GM03348 (cell line): ENCODE measurements at places on chromosomes 7 and 10.

DNA sequence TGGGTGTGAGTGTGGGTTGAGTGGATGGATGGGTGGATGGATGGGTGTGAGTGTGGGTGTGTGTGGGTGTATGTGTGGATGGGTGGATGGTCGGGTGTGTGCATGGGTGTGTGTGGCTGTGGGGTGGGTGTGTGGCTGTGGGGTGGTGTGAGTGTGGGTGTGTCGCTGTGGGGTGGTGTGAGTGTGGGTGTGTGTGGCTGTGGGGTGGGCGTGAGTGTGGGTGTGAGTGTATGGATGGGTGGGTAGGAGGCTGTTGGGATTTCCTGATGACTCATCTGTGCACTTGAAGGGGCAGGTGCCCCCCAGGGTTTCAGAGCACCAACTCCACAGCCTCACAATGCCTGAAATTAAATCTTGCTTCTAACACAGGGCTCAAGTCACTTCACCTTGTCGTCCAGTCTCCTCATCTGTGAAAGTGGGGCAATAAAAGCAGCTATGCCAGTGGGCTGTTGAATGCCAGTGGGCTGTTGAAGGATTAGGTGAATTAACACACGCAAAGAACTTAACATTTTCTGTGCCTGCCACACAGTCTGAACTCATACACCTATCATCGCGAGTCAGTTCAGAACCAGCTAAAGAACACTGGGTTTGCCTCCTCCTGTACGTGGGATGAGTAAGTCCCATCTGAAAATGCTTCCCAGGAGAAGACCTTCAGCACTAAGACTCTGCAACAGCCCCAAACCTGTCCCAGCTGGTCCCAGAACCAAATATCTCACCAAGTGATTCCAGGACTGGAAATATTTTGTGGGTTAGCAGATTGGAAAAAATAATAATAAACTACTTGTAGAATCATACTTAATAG, 32.0 kb downstream of the SFMBT2 start:
- no peak for DNase-seq

- peak; percentile 91 for DNase-seq
Observed at GRCh38 chr7:76318488-76319353, 16.2 kb downstream of the HSPB1 start.

DNA sequence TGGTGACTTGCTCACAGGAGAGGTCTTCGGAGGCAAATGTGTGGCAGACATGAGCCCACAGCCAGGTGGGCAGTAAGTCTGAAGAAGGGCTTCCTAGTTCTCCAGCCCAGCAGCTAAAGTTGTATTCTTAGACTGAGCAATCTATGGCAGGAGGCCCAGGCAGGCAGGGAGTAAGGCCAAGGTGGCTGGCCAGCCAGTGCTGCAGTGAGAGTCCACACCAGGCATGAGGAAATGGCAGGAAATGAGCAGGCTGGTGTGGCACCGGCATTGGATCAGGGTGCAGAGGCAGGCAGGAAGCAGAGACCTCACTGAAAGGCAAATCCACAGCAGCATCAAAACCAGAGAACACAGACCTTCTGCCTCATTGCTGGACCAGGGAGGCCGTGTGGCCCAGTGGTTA, 84.6 kb upstream of the PDE1C start:
- peak; percentile 61 for DNase-seq

DNA sequence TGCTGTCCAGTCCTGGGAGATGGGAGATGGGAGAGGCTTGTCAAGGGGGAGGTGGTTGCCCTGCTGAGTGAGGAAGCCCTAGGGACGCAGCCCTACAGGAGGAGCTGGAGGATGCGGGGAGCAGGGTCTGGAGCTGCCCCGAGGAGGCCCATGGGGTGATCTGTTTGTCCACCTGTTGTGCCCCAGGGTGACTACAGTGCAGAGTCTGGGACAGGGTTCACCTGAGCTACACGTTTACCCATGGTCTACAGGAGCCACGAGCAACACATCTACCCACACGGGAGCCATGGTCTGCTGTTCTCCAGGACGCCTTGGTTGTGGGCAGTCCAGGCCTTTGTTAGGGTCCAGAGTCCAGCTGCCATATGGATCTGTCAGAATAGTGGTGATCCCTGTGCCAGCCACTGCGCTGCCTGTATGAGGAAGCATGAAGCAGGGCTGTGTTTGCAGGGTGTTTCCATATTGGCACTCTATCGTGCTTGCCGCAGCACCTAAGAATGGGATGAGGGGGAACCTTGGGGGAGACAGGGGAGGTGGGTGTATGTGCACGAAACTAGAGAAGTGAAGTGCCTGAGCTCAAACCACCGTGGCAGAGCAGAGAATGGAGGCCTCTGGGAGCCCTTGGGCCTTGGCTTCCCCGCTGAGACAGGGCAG, 23.7 kb downstream of the ZNF775 start:
- no peak for DNase-seq

DNA sequence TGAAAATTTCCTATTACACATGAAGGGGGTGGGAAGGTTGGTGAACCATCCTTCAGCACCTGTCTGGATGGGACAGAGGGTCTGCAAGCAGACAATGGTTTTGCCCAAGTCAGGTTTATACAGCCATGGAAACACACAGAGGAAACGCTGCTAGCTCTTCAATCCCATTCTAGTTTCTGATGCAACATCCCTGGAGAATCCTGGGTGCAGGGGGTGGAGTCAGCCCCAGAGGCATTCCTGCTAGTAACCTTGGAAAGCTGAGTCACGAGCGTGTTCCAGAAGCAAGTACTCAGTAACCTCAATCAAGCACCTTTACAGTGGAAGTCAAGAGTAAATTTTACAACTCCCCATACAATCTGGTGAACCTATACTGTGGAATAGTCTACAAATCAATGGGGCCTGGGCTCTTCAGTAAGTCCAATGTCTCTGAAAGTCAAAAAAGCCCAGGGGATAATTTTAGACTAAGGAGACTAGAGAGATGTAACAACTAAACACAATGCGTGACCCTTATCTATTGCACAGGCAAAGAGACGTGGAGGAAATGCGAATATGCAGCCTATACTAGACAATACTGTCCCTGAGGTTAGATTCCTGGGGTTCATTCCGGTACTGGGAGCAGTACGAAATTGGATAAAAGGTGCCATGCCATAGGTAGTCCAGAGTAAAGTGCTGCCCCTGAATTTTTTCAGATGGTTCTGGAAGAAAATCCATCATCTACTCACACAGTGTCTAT, 95.4 kb downstream of the ZRANB1 start:
- peak; percentile 67 for DNase-seq

GRCh38 chr10:109328001-109328400, 595.3 kb downstream of the XPNPEP1 start:
- DNase-seq = no peak

- no peak for DNase-seq
Observed at GRCh38 chr7:127914693-127915092, 116.5 kb downstream of the LRRC4 start.

- no peak for DNase-seq
Observed at GRCh38 chr10:108385963-108386362, 1221.5 kb upstream of the SORCS1 start.

DNA sequence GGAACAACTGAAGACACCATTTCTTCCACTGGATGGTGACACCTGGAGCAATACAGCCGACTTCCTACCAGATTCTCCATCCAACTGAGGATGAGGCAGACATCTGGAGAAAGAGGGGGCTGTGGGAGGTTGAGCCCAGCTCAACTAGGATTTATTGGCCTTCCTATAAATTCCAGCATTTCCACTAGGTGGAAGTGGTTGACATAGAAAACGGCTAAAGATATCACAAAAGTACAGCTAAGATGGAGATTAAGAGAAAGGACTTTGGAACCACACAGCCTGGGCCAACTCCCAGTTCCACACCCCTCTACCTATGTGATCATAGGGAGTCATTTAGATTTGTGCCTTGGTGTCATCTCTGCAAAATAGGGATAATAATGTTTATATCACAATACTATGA, 61.3 kb upstream of the CAV2 start:
- no peak for DNase-seq

DNA sequence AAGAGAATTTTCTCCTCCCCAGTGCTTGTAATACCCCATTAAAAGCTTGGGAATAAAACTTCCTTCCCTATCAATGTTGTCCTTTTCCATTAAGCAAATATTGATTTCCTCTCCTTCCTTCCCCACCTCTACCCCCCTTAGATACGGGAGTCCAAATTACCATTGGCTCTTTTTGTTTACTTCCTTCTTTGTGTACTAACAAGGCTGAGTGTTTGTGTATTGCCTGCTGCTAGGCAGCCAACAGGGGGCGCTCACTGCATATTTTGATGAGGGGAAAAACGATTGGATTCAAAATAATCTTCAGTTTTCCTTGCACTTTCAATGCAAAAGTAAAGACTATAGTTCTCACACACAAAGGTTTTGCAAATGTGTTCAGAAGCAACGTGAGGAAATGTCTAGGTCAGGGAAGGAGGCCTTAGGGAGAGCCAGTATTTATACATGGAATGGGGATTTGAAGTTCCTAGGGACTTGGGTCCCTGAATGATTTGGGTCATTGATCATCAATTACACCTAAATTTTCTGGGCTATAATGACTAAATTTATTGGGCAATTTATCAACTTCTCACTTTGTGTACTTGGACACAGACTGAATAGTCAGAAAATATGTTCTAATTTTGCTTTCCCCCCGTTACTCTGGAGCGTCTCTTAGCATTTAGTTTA, 23.6 kb upstream of the VPS41 start:
- peak; percentile 58 for DNase-seq

DNA sequence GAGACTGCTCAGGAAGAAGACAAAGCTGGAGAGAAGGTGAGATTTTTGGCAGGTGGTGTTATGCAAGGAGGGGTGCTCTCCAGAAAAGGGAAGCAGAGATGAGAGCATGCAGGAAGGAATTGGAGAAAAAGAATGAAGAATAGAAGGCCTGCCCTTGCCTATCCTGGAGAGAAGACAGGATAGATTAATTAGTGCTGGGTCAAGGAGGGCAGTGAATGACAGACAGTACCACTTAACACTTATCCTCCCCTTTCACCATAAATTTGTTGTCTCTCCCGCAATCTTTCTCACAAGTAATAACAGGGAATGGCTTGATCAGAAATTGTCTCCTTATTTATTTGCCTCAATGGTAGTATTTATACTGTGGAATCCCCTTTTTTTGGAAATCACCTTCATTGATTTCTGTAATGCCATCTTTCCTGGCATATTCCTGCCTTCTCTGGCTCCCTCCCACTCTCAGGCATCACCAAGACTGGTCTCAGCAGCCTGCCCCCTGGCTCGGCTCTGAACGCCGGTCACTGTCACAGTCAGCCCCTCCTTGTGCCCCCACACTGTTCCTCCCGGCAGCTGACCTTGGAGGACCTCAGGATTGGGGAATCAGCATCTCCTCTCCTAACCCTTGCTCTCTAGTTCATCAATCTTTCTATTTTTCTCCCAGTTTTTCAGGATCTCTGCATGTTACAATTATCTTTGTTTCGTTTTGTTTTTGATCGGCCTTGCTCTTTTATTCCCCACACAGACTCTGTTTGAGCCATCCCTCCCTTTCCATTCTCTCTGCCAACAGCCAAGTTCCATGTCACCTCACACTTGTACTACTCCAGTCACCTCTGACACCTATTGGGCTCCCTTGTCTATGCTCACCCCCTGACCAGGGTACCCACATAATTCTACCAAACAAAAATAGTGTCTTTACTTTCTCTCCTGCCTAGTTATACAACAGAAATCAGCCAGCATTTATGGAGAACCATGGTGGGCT, 294.2 kb downstream of the PLXDC2 start:
- DNase-seq = no peak

DNA sequence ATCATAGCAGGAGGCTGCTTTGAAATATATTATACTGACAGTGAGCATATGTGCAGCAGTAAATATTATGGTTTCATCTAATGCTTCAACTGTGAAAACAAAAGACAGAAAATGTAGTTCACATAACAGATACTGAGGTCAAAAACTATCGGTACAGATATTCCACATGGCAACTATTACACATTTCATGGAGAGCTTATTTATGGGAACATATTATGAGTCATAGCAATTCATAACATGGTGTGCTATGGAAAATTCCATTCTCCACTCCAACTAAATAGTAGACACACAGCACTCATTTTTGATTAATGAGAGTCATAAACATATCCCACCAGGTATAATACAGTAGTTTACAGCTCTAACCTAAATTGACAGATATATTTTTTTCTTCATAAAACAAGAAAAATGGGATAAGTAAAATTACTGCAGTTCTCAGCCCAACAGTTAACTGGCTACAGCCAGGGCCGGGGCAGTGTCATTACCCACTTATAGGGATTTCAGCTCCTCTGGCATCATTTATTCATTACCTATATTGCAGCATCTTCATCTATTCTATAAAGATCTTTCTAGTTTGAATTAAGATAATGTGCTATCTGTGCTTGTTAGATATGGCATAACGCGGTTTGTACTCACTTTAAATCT, 475.6 kb upstream of the KLF6 start:
- peak; percentile 29 for DNase-seq

DNA sequence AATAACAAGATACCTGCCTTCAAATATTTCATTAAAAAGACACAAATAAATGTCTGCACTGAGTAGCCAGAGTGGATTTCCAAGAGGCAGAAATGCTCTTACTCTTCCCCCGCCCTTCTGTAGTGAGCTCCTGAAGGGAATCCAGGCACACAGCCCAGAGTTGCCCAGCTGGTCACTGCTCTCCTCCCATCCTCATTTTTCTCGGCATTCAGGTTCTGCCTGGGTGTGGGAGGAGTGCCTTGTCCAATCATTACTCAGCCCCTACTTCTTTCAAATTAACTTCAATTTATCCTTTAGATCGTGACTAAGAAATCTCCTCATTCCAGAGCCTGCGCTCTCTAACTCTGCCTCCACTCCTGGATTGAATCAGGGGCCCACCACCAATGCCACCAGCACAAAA, 12.2 kb downstream of the CCDC6 start:
- peak; percentile 91 for DNase-seq

- peak; percentile 8 for DNase-seq
Observed at GRCh38 chr7:120989257-120990220, 1.0 kb downstream of the CPED1 start.
